ENCODE measurements at places on chromosomes 16 and 17.

GRCh38 chr17:6355196-6355595 is 79.7 kb downstream of the AIPL1 start:
- H3K27me3 ChIP-seq, result peaks cover 3% of the 10 kb centered on the region
- H3K27ac ChIP-seq, result no peak overlapping the region
- no peaks in the 10 kb centered on the region for H3K4me1 ChIP-seq
- no peaks in the 10 kb centered on the region for H3K36me3 ChIP-seq

- H3K27ac ChIP-seq, result peak overlapping the region; percentile 85
- no peak overlapping the region for H3K4me3 ChIP-seq
- peak; percentile 82 for DNase-seq
- H3K27me3 ChIP-seq, result no peaks in the 10 kb centered on the region
- no peaks in the 10 kb centered on the region for H3K36me3 ChIP-seq
Measured at GRCh38 chr17:78532922-78533640, 44.1 kb downstream of the DNAH17 start.

DNA sequence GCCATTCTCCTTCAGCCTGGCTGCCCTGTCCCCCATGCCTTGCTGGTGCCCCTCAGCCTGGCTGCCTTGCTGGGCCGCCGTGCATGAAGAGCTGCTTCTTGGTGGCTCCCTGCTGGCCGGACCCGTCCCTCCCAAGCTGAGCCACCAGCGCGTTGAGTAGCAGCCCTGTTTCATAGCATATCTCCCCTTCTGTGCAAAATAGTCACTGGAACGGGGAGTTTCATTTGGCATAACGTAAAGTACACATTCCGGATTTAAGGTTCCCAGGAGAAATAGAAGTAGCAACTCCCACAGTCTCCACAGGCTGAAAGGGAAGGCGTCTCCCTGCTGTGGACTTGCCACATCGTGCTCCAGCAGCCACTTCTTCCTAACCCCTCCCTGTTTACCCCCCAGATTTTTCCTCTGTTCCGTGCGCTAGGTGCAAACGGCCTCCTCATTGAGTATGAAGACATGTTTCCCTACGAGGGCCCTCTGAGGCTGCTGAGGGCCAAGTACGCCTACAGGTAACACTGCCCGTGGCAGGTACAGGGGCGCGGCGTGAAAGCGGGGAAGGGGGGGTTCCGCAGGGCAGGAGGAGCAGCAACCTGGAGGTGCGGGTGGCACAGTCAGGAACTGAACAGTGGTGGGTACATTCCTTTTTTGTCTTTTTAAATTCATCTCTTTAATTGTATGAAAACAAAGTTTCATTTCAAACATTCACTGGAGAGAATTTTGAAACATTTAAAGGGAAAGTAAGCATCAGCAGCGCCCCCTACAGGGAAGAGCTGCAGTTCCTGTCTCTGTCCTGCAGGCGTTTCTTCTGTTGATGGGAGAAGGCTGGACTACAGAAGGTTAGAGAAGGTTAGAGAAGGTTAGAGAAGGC is 5.8 kb upstream of the OGFOD3 start:
- H3K4me3 ChIP-seq, result no peak overlapping the region
- no peaks in the 10 kb centered on the region for H3K27me3 ChIP-seq
- H3K36me3 ChIP-seq, result no peaks in the 10 kb centered on the region

DNA sequence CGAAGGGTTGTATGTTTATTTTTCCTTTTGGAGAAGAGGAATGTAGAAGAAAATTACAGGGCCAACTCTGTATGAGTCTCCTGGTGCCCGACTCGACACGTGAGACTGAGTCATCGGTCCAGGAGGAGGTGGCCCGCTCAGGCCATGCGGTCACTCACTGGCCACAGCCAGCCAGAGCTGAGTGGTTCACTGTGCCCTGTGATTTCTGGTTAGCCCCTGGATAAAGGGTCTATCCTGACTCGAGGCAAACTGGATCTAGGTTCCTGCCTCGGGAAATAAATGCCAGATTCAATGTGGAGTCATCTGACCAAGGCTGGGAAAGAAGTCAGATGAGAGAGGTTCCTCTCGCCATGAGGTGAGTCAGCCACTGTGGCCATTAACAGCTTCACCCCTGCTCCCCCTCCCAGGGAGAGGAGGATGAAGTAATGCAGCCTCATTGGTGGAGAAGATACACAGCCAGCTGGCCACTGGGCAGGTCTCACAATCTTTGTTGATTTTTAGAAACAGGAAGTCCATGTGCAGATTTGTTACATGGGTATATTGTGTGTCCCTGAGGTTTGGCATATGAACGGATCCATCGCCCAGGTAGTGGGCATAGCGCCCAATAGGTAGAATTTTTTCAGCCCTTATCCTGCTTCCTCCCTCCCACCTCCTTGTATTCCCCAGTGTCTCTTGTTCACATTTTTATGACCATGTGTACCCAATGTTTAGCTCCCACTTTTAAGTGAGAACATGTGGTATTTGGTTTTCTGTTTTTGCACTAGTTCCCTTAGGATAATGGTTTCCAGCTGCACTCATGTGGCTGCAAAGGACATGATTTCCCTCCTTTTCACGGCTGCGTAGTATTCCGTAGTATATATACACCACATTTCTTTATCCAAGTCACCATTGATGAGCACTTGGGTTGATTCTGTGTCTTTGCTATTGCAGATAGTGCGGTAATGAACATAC is 21.7 kb upstream of the USP36 start:
- no peaks in the 10 kb centered on the region for H3K27me3 ChIP-seq
- H3K4me1 ChIP-seq, result peaks cover 5% of the 10 kb centered on the region
- no peak for DNase-seq
- H3K36me3 ChIP-seq, result no peaks in the 10 kb centered on the region

- peaks cover 12% of the 10 kb centered on the region for H3K36me3 ChIP-seq
- no peaks in the 10 kb centered on the region for H3K27me3 ChIP-seq
Measured at GRCh38 chr16:31128711-31129567, 6.6 kb downstream of the PRSS8 start.

DNA sequence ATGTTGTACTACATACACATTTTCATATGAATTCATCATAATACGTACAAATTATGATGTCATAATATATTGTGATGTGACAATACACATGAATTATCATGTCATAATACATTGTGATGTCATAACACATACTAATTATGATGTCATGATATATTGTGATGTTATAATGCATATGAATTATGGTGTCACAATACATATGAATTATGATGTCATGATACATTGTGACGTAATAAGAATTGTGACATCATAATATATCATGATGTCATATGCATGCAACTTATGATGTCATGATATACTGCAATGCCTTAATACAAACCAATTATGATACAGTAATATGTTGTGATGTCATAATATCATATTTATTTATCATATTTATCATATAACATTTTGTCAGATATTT is 2074.3 kb downstream of the TP53TG3F start:
- no peaks in the 10 kb centered on the region for H3K27me3 ChIP-seq
- H3K4me1 ChIP-seq, result no peaks in the 10 kb centered on the region
- H3K36me3 ChIP-seq, result no peaks in the 10 kb centered on the region
- no peak for DNase-seq

GRCh38 chr17:48927978-48928745 is 16.5 kb downstream of the SNF8 start:
- no peak overlapping the region for H3K4me3 ChIP-seq
- no peak overlapping the region for H3K27ac ChIP-seq
- no peaks in the 10 kb centered on the region for H3K4me1 ChIP-seq
- H3K27me3 ChIP-seq, result no peaks in the 10 kb centered on the region
- H3K36me3 ChIP-seq, result peaks cover 72% of the 10 kb centered on the region

GRCh38 chr17:7502987-7503386 is 18.8 kb downstream of the POLR2A start:
- no peak overlapping the region for H3K4me3 ChIP-seq
- no peak overlapping the region for H3K27ac ChIP-seq
- peaks cover 55% of the 10 kb centered on the region for H3K36me3 ChIP-seq
- no peaks in the 10 kb centered on the region for H3K4me1 ChIP-seq

GRCh38 chr17:32102646-32103186 is 39.6 kb upstream of the RHOT1 start:
- H3K4me3 ChIP-seq, result no peak overlapping the region
- no peaks in the 10 kb centered on the region for H3K36me3 ChIP-seq
- no peak overlapping the region for H3K27ac ChIP-seq

GRCh38 chr17:3988297-3989040 is 24.2 kb upstream of the ATP2A3 start:
- no peak overlapping the region for H3K4me3 ChIP-seq
- no peak overlapping the region for H3K27ac ChIP-seq
- peaks cover 3% of the 10 kb centered on the region for H3K4me1 ChIP-seq
- H3K36me3 ChIP-seq, result no peaks in the 10 kb centered on the region
- H3K27me3 ChIP-seq, result peaks cover 15% of the 10 kb centered on the region

DNA sequence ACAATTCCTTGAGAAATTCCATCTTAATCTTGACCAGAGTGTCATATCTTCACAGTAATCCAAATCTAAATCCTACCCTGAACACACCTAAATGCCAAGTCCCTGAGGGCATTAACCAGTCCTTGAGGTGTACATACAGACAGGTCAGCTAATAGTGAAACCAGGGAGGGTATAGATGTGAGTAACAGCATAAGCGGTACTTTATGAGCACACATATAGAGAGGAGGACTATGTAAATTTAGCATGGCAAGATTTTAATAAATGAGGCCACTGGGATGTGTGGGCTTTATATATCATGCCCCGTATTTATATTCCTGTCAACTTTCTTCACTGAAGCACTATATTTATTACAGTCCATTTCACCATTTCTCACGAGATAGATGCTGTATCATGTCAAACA is 80.2 kb downstream of the GP2 start:
- H3K27me3 ChIP-seq, result no peaks in the 10 kb centered on the region
- H3K27ac ChIP-seq, result no peak overlapping the region
- no peaks in the 10 kb centered on the region for H3K4me1 ChIP-seq
- H3K36me3 ChIP-seq, result no peaks in the 10 kb centered on the region
- no peak overlapping the region for H3K4me3 ChIP-seq
- DNase-seq, result no peak

DNA sequence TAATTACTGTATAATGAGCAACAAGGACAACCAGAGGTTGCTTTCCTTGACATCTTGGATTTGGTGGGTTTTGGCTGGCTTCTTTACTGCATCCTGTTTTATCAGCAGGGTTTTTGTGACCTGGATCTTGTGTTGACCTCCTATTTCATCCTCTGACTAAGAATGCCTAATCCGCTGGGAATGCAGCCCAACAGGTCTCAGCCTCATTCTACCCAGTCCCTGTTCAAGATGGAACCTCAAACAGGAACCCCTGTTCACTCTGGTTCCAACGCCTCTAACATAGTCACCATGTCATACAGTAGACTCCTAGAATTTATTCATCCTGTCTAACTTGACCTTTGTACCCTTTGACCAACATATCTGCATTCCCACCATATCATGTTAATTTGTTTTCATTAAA is 183.8 kb upstream of the SOX9 start:
- H3K27me3 ChIP-seq, result no peaks in the 10 kb centered on the region
- H3K36me3 ChIP-seq, result no peaks in the 10 kb centered on the region
- no peak overlapping the region for H3K4me3 ChIP-seq
- peak; percentile 26 for DNase-seq

DNA sequence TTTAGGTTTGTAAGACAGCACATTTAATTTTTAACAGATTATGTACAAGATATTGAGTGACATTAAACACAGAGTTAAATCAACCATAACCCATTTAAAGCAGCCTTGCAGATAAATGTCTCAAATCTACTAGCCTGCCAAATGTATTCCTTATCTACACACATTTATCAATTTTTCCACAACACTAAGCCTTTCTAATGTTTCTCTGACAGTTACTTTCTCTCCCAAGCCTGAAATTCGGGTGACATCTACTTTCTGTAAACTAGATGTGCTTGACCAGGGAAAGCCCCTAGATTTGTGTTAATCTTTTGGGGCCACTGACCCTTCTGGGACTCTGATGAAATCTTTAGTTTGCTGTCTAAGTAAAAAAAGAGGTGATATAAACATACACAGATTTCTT is 69.0 kb downstream of the CDH13 start:
- no peak overlapping the region for H3K4me3 ChIP-seq
- H3K27ac ChIP-seq, result no peak overlapping the region
- no peaks in the 10 kb centered on the region for H3K27me3 ChIP-seq
- peaks cover 34% of the 10 kb centered on the region for H3K4me1 ChIP-seq
- no peak for DNase-seq
- no peaks in the 10 kb centered on the region for H3K36me3 ChIP-seq

GRCh38 chr17:1344521-1344920 is 55.5 kb downstream of the YWHAE start:
- peaks cover 6% of the 10 kb centered on the region for H3K4me1 ChIP-seq
- H3K36me3 ChIP-seq, result peaks cover 17% of the 10 kb centered on the region
- H3K27ac ChIP-seq, result no peak overlapping the region
- no peak overlapping the region for H3K4me3 ChIP-seq

GRCh38 chr16:3171181-3171854 is 16.7 kb upstream of the OR1F1 start:
- H3K4me3 ChIP-seq, result peak overlapping the region; percentile 36
- H3K36me3 ChIP-seq, result no peaks in the 10 kb centered on the region
- no peaks in the 10 kb centered on the region for H3K27me3 ChIP-seq
- no peak for DNase-seq

- H3K27ac ChIP-seq, result peak overlapping the region; percentile 72
- no peaks in the 10 kb centered on the region for H3K36me3 ChIP-seq
- peak overlapping the region; percentile 88 for H3K4me3 ChIP-seq
- no peak for DNase-seq
- H3K27me3 ChIP-seq, result no peaks in the 10 kb centered on the region
Measured at GRCh38 chr16:54932737-54933254, 2.1 kb downstream of the IRX5 start.

GRCh38 chr16:53773150-53773846 is 69.3 kb downstream of the FTO start:
- H3K27me3 ChIP-seq, result no peaks in the 10 kb centered on the region
- no peak for DNase-seq
- peaks cover 41% of the 10 kb centered on the region for H3K4me1 ChIP-seq
- H3K27ac ChIP-seq, result no peak overlapping the region
- no peaks in the 10 kb centered on the region for H3K36me3 ChIP-seq
- no peak overlapping the region for H3K4me3 ChIP-seq

DNA sequence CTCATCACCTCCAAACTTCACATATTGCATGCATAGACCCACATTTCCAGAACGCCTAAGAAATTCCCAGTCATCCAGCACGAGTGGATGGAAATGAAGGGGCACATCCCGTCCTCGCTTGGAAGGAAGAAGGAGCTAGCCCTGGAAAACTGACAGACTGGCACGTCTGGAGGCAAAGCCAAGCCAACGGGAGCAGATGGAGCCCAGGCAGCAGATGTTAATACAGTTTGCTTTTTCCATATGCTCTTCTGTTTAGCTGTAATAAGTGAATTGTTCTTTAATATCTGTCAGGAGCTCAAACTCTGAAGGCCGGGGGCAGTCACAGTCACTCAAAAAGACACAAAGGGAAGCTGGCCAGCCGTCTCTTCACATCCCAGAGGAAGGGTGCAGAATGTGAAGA is 187.7 kb downstream of the XYLT1 start:
- H3K4me1 ChIP-seq, result no peaks in the 10 kb centered on the region
- no peak overlapping the region for H3K4me3 ChIP-seq
- no peak for DNase-seq

GRCh38 chr17:71251951-71252350 is 868.9 kb upstream of the SOX9 start:
- H3K4me1 ChIP-seq, result no peaks in the 10 kb centered on the region
- H3K36me3 ChIP-seq, result no peaks in the 10 kb centered on the region
- no peak overlapping the region for H3K27ac ChIP-seq
- no peak for DNase-seq
- no peak overlapping the region for H3K4me3 ChIP-seq

GRCh38 chr16:11896486-11897176 is 19.1 kb downstream of the GSPT1 start:
- H3K27ac ChIP-seq, result no peak overlapping the region
- no peaks in the 10 kb centered on the region for H3K27me3 ChIP-seq
- H3K4me1 ChIP-seq, result no peaks in the 10 kb centered on the region
- no peak for DNase-seq
- no peak overlapping the region for H3K4me3 ChIP-seq
